ENCODE measurements at places on chromosomes 7 and 10. TPM values are rescaled to one million over a fixed set of nuclear protein-coding genes. Genes with fewer than 3 reads are reported as not detected.

- DNase-seq, result no peak
These were observed 17.1 kb downstream of the ZMIZ2 start for GRCh38 chr7:44765579-44766415.

DNA sequence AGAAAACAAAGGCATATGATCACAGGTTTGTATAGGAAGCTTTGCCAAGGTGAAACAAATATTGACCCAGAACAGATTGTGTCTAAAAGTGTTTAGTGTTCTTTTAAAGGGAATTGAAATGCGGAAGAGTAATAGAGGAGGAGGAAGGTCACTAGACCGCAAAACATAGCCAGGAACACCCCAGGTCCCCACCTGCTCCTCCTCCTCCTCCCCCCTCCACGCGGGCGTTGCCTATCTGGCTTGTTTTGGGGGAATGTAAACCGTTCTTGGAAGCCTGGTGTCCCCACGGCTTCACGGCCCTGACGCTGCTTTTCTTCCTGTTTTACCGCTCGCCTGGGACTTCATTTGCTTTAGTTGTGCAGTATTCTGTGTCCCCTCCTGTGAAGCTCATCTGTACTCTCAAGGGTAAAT lies 81.0 kb upstream of the PFKP start:
- no peak for DNase-seq

DNA sequence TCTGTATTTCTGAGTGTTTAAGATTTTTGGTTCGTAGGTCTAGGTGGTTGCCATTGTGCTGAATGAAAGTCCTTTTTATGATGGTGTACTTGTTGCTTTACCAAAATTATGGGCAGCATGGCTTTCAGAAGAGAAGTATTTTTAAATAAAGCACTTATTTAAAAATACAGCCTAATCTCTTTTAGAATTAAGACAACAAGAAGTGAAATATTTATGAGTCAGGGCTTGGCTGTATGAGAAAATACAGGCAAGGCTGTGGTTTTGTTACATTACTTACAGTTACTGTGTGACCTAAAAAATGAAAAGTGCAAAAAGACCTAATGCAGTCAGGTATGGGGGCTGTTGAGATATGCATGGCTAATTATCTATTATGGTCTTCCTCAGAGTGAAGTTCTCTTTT lies 185.2 kb upstream of the PPP1R3A start:
- no peak for DNase-seq

DNA sequence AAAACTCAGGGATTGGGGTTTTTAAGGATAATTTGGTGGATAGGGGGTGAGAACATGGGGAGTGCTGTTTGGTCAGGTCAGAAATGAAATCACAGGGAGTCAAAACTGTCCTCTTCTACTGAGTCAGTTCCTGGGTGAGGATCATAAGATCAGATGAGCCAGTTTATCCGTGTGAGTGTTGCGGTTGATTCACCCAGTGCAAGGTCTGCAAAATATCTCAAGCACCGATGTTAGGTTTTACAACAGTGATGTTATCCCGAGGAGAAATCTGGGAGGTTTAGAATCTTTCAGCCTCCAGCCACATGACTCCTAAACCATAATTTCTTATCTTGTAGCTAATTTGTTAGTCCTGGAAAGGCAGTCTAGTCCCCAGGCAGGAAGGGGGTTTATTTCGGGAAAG lies 31.7 kb upstream of the AGR2 start:
- no peak for DNase-seq

GRCh38 chr10:113663142-113663541 lies 699 bp downstream of the NRAP start:
- no peak for DNase-seq

DNA sequence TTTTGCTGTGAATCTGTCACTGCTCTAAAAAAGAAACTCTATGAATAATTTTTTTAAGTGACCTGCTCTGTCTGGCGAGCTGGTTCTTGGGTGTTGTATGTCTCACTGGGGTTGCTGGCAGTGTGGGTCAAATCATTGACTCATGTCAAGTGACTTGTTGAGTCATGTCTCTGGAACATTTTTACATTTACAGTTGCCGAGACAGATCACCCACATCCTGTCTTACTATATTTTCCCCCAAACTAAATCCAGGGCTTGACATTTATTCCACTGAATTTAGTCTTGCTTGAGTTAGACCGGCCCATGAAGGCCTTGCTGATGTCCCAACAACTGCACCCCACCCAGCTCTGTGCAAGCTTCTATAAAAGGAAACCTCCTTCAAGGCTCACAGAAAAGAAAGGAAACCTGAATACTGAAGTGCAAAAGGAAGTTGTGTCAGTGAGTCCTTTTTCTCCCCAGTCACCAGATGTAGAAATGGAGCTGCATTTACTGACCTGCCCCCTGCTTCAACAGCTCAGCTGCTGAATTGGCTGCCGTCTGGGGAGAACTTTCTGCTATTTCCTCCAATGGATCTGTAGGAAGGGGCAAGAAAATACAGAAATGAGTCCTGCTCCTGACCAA lies 290.3 kb downstream of the TNS3 start:
- DNase-seq, result no peak

DNA sequence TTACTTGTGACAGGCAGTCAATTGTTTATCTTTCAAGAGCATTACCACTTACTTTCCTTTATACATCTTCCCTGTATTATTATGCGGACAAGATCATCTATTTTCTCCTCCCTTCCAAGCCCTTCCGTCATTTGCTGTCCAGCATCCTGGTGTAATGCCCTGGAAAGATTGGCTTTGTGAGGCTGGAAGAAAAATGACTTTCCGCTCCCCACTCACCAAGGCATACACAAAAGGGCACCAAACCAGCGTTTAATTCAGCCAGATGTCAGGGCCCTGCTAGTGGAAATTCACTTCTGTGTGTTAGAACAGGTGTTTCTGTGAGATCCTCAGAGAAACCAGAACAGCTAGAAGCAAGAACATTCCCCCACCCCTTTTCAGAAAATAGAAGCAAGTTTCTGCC lies 128.1 kb upstream of the NANOS1 start:
- no peak for DNase-seq

GRCh38 chr7:15209429-15209828 lies 306.9 kb upstream of the DGKB start:
- no peak for DNase-seq

- DNase-seq, result no peak
These were observed 45.3 kb upstream of the DKK1 start for GRCh38 chr10:52268790-52269189.

DNA sequence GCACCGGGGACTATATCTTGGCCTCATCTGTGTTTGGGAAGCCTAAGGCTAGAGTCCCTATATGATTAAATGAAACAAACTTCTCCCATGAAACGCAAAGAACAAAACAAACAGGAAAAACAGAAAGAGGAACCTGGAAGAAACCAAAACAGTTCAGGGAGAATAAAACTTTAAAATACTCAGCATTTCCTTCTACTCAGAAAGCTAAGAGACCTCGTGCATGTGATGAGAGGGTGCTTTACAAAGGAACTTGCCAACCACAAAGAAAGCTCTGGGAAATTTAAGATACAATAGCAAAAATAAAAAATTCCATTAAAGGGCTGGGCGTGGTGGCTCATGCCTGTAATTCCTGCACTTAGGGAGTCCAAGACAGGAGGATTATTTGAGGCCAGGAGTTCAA lies 6.9 kb downstream of the PILRA start:
- DNase-seq, result no peak

DNA sequence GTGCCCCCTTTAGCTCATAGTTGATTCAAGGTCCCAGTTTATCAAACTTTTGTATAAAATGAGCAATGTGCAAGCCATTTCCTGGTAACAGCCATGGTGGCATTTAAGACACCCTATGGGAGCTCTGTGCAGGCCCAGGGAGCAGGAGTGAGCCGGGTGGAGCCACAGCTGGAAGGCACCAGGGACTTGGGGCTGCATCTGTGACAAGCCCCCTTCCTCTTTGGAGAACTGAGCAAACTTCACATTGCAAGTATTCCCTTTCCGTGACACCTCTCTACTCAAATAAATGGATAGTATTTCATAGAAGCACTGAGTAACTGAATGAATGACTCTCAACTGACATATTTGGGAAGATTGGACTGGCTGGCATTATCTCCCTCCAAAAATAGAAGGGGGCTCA lies 558.7 kb upstream of the FOXK1 start:
- no peak for DNase-seq

GRCh38 chr7:119879835-119880234 lies 393.1 kb upstream of the KCND2 start:
- DNase-seq, result no peak

- no peak for DNase-seq
These were observed 2.4 kb downstream of the HECTD2 start for GRCh38 chr10:91412354-91413087.

- no peak for DNase-seq
These were observed 206.3 kb downstream of the THSD7A start for GRCh38 chr7:11625669-11626068.

- DNase-seq, result no peak
These were observed 65.6 kb downstream of the CTBP2 start for GRCh38 chr10:125094806-125095205.

DNA sequence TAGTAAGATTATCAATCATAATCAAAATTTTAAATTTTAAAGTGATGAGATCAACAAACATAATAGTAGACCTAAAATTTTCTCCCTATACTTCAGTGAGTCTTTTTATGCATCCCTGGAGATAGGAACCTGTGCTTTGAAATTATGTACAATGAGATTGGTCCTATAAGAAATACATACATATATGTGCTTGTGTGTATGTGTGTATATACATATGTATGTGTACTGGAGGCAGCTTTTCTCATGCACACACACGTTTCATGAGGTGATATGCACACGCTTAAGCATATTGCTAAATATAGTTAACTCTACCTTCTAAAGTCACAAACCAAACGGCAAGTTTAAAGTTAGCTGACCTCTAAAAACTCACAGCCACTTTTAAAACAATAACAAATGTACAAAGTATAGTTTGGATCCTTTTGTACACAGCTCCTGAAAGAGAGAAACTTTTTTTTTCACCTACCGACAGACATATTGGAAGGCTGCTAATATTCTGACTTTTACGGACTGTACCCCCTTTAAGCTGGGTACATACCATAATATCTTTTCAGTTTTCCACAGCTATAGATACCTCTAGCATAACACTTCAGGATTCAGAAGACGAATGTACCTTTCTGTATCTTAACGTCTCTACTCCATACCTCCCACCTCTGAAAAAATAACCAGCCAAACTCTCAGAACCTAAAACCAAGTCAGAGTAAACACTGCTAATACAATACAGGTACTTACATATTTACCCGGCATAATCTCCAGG lies 3.3 kb downstream of the ITGB1 start:
- DNase-seq, result no peak

AS3MT gene
- 22.4 TPM for total RNA-seq

PRSS37 gene
- not detected for total RNA-seq

STEAP1 gene
- total RNA-seq, result 1.5 TPM

ADIRF gene
- total RNA-seq, result 41.8 TPM

GIMAP1 gene
- total RNA-seq, result 6.7 TPM

Data from left ventricle myocardium superior (tissue), 1 donor.